Activated CD8-positive, alpha-beta T cell treated with anti-CD3 and anti-CD28 coated beads for 36 hours (primary cell): ENCODE measurements at places on chromosomes 5 and 9. TPM values are rescaled to one million over a fixed set of nuclear protein-coding genes. Genes with fewer than 3 reads are reported as not detected.

GDA gene
- total RNA-seq, result not detected

SLC46A2 gene
- not detected for total RNA-seq

IL3 gene
- 0.25 TPM for total RNA-seq

DNA sequence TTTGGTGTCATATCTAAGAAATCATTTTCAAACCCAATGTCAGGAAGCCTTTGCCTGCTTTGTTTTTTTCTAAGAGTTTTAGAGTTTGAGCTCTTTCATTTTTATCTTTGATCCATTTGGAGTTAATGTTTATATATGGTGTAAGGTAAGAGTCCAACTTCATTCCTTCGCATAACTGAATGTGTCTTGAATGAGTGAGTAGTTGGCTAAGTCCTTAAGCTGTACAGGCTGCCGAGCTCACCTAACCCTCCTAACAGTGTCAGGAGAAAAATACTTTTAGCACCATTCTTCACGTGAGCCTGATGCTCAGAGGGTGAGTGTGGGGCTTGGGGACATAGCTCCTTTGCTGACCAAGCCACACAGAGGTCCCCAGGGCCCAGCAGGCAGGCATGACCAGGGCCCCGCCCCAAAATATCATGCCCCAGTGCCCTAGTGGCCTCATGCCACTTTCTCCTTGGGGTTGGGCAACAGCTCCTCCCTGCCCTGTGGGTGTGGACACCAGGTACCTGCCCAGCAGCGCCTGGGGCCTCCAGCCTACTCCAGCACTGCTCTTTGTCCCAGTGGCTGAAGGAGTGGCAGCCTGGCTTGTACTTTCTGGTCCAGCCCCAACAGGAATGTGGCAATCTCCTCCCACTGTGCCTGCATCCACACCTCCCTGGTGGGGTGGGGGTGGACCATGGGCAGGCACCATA is 17.2 kb downstream of the PPARGC1B start:
- H3K4me1 ChIP-seq, result peaks cover 20% of the 10 kb centered on the region
- no peak overlapping the region for H3K4me3 ChIP-seq
- DNase-seq, result no peak
- H3K27ac ChIP-seq, result no peak overlapping the region
- no peaks in the 10 kb centered on the region for H3K27me3 ChIP-seq
- H3K36me3 ChIP-seq, result peaks cover under 1% of the 10 kb centered on the region

GRCh38 chr5:10036136-10036815 is 213.4 kb downstream of the ATPSCKMT start:
- H3K27me3 ChIP-seq, result no peaks in the 10 kb centered on the region
- H3K36me3 ChIP-seq, result no peaks in the 10 kb centered on the region
- DNase-seq, result no peak
- H3K4me1 ChIP-seq, result no peaks in the 10 kb centered on the region
- no peak overlapping the region for H3K4me3 ChIP-seq
- no peak overlapping the region for H3K27ac ChIP-seq
